ENCODE measurements at places on chromosomes 4 and X. TPM values are rescaled to one million over a fixed set of nuclear protein-coding genes. Genes with fewer than 3 reads are reported as not detected.

DNA sequence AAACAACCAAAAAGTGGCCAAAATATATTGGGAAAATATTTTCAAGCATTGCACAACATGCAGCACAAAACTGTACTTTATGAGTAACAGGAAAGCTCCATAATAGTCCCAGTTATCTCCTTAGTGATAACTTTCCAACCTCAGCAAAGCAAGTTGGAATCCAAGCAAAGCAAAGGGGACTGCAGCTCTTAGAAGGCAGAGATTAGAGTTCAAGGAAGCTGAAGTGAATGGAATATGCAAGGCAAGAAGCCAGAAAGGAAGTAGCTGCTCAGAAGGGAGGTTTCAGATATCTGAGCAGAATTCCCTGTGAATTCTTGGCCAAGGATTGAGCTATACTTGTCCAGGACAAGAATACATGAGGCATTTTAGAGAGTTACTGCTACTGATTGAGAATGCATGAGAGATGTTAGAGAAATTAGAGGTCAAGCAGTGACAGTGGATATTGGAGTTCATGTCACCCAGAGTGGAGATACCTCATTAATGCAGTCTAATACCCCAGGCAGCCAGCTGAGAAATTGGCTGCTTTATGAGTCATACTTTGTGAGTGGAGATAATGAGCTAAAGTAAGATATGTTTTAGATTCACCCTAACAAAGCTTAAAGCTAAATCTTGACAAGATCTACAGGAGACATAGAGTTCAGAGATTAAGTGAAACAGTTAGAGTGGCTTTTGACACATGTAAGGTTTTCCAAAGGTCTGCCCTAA is 102.8 kb downstream of the INPP4B start:
- DNase-seq, result no peak

- no peak for DNase-seq
Observed at GRCh38 chrX:79325263-79325958, 41.7 kb downstream of the ITM2A start.

- DNase-seq, result no peak
Observed at GRCh38 chr4:146333187-146333894, 119.0 kb downstream of the REELD1 start.

GRCh38 chr4:140003876-140004548 is 150.0 kb downstream of the MAML3 start:
- no peak for DNase-seq

DNA sequence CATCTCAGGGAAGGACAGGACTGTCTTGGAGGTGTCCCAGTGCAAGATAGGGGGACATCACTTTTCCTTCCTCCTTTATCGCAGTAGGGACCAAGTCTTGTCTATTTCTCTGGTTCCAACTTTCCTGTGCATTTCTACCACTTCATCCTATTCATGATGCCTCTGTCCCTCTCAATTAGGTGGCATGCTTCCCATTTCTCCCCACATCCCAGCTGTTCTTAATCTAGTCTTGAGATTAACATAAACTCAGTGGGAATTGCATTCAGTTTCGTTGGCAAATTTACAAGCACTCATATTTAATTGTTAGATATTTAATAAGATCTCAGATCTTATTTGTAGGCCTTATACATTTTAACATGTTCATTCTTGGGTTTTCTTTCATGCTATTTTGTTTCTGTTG is 15.7 kb upstream of the ODAM start:
- DNase-seq, result no peak

DNA sequence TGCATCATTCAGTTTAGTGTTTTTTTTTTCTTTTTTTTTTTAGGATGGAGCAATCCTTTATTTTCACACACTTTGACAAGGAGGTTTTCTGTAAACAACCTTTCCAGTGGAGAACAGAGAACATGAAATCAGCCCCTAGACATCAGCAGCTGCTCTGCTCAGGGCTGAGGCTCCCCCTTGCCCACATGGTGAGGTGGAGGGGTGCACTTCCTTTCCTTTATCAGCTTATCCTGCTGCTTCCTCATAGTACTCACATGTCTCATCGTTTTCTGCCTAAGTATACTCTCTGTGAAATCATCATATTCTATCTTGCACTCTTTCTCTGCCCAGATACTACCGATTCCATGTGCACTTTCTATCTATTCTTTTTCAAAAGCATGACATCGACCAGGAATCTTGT is 47.6 kb upstream of the PRSS12 start:
- no peak for DNase-seq

Gene TRPC5OS
- not detected for total RNA-seq

Gene CSAG2
- total RNA-seq, result not detected
